Urinary bladder (tissue), 4 donors: ENCODE measurements at places on chromosomes 3 and 15. TPM values are rescaled to one million over a fixed set of nuclear protein-coding genes. Genes with fewer than 3 reads are reported as not detected.
A peak's percentile ranks its signal among the peaks of the same experiment; 100 is the strongest.

DNA sequence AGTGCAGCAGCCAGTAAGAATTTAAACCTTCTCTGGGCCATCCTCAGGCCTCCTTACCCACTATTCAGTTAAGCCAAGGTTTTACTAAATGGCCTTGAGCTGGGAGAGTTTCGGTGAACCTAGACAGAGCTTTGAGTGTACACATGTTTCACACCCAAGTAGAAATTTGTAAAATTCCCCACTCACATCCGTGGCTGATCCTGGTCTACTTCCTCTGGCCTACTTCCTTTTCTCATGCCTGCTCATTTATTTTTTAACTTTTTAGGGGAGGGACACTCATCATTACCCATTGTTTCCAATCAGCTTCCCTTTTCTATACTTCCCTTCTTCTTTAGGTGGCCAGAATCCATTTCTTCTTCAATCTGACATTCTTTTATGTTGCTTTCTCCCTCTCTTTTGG is 7.6 kb downstream of the CX3CR1 start:
- DNase-seq: no peak

- DNase-seq: no peak
These were observed 8.6 kb downstream of the CLEC3B start for GRCh38 chr3:45034612-45035252.

DNA sequence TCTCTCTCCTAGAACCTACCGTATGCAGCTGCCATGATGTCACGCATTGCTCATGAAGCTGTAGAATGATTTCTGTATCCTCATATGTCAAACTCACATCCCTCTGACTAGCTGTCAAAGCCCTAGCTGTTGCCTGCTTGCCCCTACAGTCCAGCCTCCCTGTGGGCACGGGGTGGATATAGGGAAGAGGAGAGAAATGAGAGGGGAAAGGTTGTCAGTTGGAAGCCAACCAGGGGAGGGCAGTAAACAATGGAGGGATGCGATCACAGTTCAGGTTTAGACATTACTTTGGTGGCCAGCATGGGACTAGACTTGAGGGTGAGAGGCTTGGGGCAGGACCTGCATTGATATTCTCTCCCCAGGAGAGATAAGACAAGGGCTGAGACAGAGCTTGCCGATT is 1.7 kb upstream of the HDGFL3 start:
- no peak for DNase-seq

DNA sequence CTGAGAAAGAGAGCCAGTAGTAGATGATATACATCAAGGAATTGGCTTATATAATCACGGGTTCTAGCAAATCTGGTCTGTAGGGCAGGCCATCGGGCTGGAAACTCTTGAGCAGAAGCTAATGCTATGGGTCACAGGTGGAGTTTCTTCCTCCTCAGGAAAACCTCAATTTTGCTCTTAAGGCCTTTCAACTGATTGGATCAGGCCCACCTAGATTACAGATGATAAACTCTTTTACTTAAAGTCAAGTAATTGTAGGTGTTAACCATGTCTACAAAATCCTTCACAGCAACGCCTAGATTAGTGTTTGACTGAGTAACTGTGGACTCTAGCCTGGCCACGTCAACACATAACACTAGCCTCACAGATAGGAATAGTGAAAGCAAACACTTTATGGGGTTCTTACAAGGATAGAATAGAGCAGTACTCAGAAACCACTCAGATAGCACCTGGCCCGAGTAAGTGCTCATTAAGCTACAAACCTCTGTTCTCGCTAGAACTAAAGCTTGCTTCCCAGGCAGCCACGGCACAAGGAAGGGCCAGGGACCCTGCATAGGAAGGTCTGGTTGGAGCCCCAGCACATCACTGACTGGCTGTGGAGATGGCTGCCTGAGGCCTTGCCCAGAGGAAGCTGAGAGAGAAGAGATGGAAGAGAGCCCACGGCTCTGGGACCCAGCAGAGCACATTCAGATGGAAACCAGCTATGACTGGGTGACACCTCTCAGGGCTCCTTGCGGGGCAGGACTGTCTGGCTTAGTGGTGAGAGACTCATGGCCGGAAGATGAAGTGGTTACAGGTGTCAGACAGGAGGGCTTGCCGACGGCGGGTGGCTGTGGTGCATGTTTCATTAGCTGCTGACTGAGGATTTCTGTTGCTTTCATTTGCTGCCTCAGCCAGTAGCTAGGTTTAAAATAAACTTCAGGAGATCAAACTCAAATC is 202.5 kb upstream of the TLE3 start:
- no peak for DNase-seq

- DNase-seq: no peak
These were observed 62.4 kb upstream of the RARB start for GRCh38 chr3:25365636-25366035.

GRCh38 chr3:150365132-150365604 is 42.9 kb upstream of the TSC22D2 start:
- no peak for DNase-seq

DNA sequence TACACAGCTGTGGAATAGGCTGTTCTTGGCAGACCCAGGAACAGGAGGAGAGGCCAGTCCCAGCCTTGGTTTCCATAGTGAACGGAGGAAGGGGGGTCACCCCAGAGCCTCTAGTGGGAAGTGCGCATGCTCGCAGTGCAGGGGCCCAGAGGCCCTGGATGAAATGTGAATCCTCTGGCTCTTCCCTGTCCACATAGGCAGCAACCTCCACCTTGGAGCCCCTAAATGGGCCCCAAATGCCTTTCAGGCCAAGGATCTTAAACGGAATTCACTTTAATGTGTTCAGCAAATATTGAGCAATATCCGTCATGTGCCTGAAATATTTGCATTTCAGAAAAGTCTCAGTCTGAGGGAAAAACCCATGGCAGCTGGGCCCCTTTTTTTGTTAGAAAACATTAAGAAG is 3.3 kb upstream of the NDN start:
- DNase-seq: peak; percentile 88

DNA sequence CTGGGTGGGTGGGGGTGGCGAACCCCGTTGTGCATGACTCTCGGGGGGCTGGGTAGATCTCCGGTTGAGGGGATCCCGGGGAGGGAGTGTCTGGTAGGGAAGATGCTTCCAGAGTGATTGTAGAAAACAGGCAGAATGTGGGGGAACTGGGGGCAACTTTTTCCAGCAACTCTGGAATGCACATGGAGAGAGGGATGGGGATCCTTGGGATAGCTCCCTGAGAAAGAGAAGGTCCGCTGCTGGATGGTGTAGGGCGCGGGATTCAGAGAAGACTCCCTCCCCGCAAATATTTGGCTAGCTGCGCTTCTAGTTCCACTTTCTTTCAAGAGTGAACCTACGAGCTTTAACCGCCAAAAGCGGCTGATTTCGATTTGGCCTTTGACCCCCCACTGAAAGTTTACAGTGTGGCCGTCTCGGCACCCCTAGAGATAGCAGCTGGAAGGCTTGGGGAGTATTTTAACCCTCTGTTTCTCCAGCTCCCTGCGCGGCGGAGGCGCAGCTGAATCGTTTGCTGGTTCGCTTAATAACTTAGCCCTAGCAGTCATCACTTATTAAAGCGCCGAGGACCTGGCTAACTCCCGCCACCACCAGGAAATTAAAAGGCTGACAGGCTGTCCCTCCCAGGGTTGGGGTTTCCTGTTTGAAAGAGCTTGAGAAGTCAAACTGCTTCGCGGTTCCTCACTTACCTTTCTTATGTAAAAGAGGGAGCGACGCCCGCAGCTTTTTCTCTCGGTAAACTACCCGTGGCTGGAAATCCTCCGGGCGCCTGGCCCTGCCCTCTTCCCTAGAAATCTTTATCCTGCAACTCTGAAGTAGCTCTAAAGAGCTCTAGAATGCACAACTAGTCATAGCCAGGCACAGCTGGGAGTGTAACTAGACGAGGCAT is 1.2 kb downstream of the PHLDB2 start:
- DNase-seq: peak; percentile 88

- DNase-seq: peak; percentile 43
These were observed 42.1 kb downstream of the GOLGA6A start for GRCh38 chr15:74040109-74040850.

DNA sequence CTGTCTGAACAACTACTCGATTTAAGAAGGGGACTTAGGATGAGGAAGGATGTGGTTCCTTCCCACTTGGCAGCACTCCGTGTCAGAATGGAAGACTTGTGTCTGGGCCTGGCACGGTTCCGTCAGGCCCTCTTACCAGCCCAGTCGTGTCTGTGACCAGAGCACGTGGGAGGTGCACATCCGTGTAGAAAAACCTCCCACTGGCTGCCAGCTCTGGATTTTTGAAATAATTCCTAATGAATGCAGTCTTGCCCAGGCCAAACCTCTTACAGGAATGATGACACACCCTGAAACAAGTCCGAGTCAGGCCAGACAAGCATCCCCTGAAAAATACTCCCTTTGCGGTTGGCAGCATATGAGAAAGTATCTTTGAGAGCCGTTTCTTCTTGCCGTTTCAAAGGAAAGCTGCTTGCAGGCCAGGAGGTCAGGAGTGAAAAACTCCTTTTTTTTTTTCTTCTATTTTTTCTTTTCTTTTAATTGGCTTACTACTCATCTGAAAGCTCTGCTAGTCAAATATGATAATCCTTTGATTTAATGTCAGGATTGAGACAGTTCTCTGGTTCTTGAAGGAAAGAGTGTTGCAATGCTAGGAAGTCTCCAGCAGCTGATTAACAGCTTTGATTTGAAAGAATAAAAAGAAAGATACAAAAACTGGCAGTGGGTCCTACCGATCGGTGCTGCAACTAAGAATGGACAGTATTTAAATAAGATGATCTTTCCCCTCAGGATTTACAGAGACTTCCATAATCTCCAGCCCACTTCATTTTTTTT is 19.8 kb downstream of the IL1RAP start:
- DNase-seq: no peak

DNA sequence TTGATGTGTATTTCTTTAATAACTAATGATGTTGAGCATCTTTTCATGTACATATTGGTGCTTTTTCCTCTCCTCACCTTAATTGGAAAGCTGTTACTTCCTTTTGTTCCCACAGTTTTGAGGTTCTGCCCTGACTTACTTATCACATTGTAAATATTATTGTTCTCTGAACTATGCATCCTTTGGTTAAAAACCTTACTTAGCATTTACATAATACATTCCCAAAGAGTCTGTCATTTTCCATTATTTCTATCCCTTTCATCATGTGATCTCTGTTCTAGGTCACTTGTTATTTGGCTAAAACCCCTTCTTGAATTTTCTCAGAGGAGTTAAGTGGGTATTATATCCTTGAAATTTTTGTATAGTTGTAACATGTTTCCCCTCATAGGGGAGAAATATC is 33.0 kb downstream of the SLC12A6 start:
- DNase-seq: no peak

DNA sequence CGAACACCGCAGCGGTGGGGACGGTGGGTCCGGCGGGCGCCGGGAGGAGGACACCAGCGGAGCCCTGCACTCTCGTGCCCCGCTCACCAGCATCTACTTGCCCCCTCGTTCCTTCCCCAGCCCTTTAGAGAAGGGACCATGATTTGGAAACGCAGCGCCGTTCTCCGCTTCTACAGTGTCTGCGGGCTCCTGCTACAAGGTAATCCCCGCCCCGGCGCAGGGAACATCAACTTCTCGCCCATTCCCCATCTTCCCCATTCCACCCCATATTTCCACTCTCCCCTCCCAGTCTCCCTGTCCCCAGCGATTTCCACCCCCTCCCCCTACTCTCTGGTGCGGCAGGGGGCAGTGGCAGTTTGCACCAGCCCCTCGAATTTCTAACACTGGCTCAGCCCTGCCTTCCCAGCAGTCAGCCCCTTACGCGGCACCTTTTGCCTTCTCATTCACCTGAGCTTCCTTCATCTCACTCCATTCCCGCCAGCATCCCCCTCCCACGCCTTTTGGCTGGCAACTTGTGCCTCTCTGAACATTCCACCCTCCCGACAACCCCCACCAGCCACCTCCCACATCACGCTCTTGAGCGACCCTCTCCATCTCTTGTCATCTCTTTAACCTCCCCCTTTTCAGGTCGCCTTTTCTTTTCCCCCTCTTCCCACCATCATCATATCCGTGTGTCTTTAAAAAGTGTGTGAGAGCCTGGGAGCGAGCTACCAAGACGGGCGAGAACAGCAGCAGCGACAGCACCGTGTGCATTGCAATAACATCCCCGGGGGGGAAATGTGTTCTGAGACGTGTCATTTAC is 882 bp downstream of the CADM2 start:
- DNase-seq: no peak

GRCh38 chr15:52350423-52350822 is 54.8 kb upstream of the MYO5C start:
- DNase-seq: no peak

DNA sequence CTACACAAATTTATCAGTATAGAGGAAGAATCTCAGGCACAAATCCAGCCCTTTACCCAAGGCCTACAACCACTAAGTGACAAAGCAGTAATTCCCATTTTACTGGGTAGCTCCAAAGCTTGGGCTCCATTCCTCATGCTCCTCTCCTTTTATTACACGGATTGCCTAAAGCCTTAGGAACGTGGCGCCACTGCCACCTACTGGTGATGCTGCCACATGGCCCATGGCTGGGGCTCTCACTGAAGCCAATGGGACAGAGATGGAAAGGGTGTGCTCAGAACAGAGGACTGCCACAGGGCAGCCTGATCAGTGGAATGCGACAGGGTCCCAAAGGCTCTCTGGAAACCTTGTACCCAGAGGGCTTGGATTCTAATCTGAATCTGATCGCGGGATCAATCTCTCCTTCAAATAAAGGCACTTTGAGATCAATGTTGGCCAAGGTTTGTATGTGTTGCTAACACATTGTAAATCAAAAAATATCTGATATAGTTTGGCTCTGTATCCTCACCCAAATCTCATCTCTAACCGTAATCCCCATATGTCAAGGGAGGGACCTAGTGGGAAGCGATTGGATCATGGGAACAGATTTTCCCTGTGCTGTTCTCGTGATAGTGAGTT is 33.5 kb upstream of the LYZL4 start:
- peak; percentile 23 for DNase-seq

GRCh38 chr15:62491642-62492041 is 326.6 kb upstream of the C2CD4B start:
- no peak for DNase-seq

DNA sequence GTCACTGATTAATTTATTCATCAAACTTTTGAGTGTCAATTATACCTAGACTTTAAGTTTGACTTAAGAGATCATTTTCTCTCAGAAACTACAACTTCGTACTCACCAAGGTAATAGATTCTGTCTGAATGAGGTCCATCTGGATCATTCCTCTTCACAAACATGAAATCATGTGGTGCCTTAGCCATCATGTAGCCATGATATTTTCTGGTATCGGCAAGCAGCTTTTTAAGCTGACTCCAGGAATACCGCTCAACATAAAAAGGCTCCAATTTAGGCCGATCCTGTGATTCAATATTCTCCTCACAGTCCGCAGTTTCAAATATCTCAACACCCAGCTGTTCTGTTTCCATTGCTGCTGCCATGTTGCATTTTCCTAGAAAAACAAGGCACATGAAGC is 5.3 kb downstream of the DPP8 start:
- DNase-seq: no peak

GRCh38 chr3:190870127-190870526 is 7.6 kb upstream of the GMNC start:
- DNase-seq: no peak

CPLX3 gene
- total RNA-seq: not detected

ENTPD3 gene
- total RNA-seq: 8.5 TPM

NECTIN3 gene
- 71.3 TPM for total RNA-seq
